ENCODE measurements at places on chromosomes 12 and 14.
A peak's percentile ranks its signal among the peaks of the same experiment; 100 is the strongest.

- DNase-seq: peak; percentile 9
Observed at GRCh38 chr12:132143336-132144071, 615 bp downstream of the DDX51 start.

GRCh38 chr12:80017261-80017870 lies 82.0 kb upstream of the OTOGL start:
- DNase-seq: no peak

DNA sequence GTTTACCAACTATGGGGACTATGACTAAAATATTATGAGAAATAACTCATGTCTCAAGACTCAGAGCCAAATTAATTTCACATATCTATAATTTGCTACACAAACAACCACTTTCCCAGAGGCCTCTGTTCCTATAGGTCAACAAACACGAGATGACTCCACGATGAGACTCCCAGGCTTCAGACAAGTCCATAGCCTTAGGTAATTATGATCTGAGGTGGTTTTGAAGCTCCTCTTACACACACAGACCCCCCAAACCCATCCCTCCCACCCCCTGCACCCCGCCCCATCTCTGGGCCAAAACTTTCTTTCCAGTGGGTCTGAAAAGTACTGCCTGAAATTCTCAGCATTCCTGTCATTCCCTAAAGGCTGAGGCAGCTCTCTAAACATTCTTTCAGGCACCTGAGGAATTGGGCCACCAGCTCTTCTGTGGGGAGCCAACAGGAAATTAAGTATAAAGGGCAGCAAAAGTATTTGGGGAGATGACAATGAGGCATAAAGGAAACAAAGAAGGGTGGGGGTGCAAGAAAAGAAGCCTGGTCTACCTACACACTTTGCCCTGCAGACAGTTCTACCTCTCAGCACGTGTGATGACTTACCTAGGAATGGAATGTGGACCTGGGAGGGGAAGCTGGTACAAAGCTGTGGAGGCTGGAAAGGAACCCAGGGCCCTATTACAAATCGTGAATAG lies 143.6 kb downstream of the PAWR start:
- DNase-seq: no peak

- DNase-seq: no peak
Observed at GRCh38 chr12:41629611-41630010, 441.5 kb downstream of the PDZRN4 start.

- DNase-seq: no peak
Observed at GRCh38 chr12:131437706-131438492, 273.0 kb upstream of the SFSWAP start.

GRCh38 chr12:12717586-12718380 lies 615 bp downstream of the CDKN1B start:
- peak; percentile 73 for DNase-seq

DNA sequence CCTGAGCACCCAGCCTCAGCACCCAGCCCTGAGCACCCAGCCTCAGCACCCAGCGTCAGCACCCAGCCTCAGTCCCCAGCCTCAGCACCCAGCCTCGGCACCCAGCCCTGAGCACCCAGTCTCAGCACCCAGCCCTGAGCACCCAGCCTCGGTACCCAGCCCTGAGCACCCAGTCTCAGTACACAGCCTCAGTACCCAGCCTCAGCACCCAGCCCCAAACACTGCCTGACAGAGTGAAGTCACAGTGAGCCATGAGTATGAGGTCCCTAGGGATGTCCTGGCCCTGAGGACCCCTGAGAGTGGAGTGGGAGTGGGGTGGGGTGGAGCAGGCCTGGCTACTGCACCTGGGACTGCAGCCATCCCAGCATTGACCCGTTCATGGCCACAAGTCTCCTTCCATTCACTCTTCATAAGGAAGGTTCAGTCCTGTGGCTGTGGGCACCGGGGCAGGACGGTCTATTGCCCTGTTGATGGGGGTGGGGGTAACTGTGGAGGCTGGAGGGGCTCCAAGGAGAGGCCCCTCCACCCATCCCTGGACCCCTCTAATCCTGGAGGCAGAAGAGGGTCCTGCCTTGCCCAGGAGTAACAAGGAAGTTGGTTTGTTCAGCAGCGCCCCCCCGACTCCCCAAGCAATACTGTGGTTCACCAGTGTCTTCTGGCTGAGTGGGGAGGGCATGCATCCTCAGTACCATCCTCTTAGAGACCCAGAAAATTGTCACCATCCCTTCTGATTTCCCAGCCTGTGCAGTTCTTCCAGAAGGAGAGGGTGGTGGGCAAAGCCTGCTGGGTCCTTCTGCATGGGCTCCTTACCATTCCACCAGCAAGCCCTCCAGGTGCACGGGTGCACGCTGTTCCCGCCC lies 140.5 kb downstream of the ADGRD1 start:
- no peak for DNase-seq

DNA sequence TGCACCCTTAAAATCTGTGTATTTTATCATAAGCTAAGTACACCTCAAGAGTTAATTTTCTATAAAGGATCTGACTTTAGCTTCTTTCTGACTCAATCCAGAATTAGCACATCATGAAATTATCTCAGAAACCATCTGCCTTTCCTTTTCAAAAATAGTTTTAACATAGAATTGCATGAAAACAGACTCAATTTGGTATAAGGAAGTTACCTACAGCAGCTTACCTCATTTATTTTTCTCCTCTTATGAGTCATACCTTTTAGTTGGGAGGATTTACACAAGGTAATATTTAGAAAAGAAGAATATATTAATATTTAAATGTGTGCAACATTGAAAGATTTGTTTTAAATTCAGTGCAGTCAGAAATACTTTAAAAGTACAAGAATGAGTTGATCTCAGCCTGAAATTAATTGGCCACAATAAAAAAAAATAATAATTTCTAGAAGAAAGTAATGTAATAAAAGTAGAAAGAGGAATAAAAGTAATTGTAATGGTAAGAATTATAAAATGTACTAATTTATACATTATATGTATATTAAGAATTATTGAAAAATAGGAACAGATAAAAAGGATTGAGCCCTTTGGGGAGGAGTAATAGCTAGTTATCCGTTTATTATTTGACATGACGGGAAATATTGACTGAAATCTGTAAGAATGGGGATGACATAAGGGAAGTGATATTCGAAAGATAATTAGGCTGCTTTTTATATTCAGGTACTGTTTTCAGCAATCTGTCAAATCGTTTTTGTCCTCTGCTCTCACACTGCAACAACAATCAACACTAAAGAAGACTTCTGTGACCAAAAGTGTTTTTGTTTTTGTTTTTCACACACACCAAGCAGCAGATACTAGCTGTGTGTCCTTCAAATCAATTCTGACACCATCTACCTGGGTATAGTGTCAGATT lies 20.5 kb downstream of the ADAM21 start:
- no peak for DNase-seq

DNA sequence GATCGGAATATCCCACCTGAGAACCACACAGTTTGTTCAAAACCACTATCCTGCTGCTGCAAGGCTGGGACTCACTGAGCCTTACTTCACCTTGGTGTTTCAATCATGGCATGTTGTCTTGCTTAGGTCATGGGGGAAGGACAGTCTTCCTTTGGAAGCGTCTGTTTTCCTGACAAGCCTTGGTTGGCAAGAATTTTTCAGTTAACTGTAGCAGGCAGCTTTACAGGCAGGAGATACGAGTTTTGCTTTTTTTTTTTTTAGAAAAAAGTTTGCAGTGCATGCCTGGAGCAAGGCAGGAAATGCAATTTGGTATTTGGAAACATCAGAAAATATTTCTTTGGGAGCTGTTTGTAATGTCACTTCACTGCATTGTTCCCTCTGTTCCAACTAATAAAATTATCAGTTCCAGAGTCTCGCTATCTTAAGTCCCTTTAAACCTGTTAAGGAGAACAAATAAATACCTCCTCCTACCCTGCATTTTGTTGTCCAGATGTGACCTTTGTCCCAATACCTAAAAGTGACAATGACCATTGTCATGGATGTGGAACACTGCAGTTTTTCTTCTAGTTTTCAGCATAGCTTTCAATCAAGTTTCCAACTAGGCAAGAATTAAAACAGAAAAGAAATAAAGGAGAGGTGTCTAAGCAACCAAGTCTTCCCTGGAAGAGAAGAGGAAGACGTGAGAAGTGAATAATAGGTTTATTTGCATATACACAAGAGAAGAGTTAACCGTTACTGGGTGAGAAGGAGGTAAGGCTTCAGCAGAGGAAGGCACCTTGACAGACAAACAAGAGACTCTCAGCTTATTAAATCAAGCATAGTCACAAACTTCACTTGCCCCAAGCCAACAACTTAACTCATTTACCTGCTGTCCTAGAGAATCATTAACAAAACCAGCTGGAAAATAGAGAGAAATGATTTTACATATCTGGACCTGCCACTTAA lies 71.4 kb upstream of the ACTN1 start:
- DNase-seq: no peak

- no peak for DNase-seq
Observed at GRCh38 chr12:104520242-104520900, 63.6 kb downstream of the CHST11 start.

DNA sequence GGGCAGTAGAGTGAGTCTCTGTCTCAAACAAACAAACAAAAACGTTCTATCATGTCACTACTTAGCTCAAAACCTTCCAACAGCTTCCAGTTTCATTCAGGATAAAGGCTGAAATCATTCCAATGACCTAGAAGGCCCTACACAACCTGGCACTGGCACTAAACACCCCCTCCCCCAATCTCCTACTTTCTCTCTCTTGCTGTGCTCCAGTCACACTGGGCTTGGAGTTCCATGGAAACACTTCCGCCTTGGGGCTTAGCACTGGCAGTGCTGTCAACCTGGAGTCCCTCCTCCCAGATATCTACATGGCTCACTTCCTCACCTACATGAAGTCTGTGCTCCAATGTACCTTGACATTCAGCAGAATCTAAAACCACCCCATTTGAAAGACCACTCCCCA lies 65.0 kb upstream of the SINHCAF start:
- no peak for DNase-seq

DNA sequence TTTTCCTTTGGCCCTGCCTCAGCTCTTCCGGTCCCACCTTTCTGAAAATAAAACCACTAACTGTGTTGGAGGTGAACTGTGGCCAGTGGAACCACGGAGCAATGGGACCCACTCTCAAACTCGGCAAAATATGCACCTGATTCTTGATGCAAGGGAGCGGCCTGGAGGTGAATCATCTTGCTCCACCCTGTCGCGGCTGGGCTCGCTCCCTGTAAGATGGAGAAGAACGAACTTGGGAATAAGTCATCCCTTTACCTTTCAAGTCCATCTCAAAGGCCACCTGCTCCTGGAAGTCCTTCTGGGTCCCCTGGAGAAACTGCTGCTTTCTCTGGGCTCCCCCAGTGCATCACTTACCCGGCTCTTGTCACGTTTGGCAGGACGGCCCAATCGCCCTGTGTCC lies 309.9 kb downstream of the BCL11B start:
- DNase-seq: no peak

DNA sequence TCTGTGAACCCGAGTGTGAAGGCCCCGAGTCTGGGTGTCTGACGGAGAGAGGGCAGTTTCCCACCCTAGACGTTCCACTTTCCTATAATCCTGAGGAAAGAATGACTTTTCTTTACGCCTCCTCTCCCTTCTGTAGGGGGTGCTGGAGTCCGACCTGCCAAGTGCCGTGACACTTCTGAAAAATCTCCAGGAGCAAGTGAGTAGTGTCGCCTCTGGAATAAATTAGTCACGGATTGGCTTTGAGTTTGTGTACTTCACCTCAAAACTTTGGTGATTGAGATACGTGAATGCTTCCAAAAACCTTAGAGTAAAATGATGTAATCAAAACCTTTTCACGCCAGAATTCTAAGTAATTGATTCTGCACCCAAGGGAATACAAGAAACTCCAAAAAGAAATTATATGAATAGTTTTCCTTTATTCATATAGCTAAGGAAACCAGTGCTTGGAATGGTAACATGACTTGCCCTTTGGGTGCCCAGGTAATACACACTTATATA lies 452 bp downstream of the NGDN start:
- DNase-seq: no peak

DNA sequence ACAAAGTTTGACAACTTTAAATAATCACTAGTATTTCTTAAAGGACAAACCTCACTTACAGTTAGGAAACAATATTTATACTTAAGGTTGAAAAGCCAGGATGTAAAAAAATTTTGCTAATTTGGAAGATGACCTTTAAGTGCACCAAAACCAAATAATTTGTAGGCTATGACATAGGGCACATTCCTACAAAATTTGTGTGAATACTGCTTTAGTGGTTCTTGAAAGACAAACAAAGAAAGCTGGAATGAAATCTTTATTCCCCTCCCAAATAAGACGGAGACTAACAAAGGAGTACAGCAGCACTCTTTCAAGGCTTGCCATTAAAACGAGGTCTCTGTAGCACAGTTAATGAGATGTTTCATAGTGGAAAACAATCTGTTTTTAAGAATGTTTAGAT lies 45.6 kb downstream of the MSRB3 start:
- no peak for DNase-seq

- peak; percentile 47 for DNase-seq
Observed at GRCh38 chr12:94266796-94267536, 118.6 kb downstream of the PLXNC1 start.

- no peak for DNase-seq
Observed at GRCh38 chr12:131084341-131085011, 130.8 kb downstream of the ADGRD1 start.

DNA sequence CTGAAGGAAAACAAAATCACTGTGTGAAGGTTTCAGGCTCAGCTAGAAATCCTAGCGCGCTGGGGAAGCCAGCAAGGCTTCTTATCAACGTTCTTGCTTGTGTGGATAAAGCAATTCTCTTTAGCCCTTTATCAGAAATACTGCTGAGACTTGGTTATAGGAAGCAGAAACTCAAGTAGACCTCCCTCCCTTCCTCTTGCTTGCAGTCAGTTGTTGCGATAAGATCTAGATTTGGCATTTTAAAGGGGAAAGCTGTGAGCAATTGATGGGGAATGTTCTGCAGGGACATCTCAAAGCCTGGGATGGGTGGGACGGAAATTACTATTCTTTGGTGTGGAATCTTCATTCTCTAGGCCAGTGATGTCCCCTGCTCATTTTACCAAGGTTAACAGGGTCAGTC lies 76.4 kb upstream of the ANO4 start:
- DNase-seq: no peak

DNA sequence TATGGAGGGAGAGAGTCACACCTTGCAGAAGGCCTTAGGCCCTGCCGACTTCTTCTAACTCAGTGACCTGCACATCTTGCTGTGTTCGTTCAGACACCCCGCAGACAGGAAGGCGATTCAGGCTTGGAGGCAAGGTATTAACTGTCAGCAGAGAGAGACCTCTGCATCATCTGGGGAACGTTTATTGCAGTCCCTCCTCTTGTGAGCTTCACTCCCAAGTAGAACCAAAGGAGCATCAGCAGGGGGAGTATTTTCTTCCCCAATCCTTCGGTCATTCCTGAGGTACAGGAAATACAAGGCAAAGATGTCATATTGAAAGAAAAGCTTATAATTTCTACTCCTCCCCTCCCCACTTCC lies 217.9 kb downstream of the CRADD start:
- no peak for DNase-seq

GRCh38 chr14:81447021-81447764 lies 47.1 kb upstream of the STON2 start:
- DNase-seq: no peak

GRCh38 chr12:87323369-87323768 lies 705.8 kb downstream of the C12orf50 start:
- DNase-seq: no peak
